HFF-Myc (cell line): ENCODE measurements at places on chromosomes 13 and 19.

- DNase-seq = no peak
Observed at GRCh38 chr13:36882829-36883390, 37.1 kb downstream of the SMAD9 start.

- DNase-seq = no peak
Observed at GRCh38 chr19:18274219-18274780, at the start of gene IQCN. TSS of gene IQCN (minus strand) at chr19:18274452. CDS start at chr19:18269478, 4,974 bp downstream.

- no peak for DNase-seq
Observed at GRCh38 chr19:10222201-10222890, 8.8 kb downstream of the S1PR2 start.

- DNase-seq = no peak
Observed at GRCh38 chr13:27708325-27708724, 84.0 kb upstream of the GSX1 start.

GRCh38 chr13:110533771-110534670, 27.5 kb downstream of the RAB20 start:
- DNase-seq = no peak

GRCh38 chr13:97631158-97631557, 197.2 kb downstream of the RAP2A start:
- DNase-seq = no peak

DNA sequence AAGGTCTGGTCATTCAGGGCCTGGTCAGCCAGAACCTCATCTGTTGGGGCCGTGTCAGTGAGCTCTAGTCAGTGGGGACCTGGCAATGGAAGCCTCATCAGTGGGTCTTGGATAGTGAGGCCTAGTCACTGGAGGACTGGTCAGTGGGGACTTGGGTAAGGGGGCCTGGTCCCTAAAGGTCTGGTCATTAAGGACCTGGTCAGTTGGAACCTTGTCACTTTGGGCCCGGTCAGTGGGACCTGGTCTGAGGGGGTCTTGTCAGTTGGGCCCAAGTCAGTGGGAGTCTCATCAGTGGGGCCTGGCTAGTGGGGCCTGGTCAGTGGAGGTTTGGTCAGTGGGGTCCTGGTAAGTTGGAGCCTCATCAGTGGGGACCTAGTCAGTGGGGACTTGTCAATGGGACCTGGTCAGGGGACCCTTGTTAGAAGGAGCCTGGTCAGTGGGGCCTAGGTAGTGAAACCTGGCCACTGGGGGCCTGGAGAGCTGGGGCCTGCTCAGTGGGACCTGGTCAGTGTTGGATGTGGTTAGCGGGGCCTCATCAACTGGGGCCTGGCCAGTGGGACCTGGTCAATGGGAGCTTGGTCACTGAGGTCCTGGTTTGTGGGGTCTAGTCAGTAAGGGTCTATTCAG, 43.7 kb upstream of the TPM4 start:
- DNase-seq = no peak

DNA sequence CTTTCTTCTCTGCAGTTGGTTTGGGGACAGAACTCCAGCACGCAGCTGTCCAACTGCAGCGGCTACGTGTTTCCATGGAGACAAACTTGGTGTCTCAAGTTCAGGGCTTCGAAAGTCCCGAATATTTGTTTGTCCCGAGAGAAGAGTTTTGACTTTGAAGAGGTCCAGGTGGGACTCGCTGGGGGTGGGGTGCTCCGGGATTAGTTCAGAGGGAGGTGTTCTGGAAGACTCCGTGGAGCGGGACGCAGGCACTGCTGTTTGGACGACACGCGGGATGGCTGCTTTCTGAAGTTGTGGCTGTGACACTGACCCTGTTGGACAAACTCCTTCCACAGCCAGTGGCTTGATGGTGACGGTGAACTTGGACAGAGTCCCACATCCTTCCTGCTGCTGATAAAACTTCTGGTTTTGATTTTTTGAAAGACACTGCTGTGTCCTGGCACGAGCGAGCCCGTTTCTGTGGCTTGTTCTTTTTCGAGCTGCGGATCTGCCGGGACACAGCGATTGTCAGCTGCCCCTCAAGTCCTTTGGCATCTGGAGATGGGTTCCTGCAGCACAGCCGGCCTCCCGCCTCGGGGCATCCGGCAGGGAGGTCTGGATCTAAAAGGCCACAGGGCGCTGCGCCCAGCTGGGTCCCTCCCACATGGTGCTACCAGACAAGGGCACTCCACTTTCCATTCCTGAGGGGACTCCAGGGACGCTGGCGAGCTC, 15.9 kb upstream of the RANBP3 start:
- DNase-seq = no peak
